ENCODE measurements at places on chromosomes 4 and X.

- no peak overlapping the region for H3K27ac ChIP-seq
- H3K36me3 ChIP-seq: no peaks in the 10 kb centered on the region
- DNase-seq: no peak
Observed at GRCh38 chr4:121189326-121190215, 25.4 kb upstream of the TNIP3 start.

DNA sequence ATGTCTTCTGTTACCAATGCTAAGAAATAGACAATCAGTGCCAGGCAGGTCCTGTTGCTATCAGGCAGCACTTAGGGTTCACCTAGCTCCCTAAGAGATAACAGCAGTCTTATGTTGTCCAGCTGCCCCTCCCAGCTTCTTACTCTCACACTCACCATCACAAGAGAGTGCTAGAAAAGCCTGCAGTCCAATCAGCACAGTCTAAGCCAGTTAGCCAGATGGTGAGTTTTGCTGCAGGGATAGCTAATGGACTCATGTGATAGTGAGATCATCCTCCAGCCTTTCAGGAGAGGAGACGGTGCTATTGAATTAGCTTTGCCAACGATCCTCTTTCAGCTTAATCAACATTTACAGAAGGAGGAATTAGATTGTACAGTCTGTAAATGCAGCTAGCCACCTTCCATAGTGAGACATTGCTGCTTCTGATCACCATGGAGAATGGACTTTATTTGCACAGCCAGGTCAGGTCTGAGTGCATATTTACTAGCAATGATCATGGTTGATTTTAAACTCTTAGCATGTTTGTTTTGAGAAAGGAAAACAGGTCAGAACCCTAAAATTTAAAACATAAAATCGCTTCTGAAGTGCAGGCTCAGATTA is 438.3 kb downstream of the CENPC start:
- DNase-seq: no peak
- H3K27me3 ChIP-seq: no peaks in the 10 kb centered on the region
- H3K4me1 ChIP-seq: no peaks in the 10 kb centered on the region
- no peak overlapping the region for H3K4me3 ChIP-seq

GRCh38 chr4:41432881-41433280 is 105.1 kb upstream of the LIMCH1 start:
- no peak overlapping the region for H3K4me3 ChIP-seq
- H3K27ac ChIP-seq: peak overlapping the region; percentile 74
- no peaks in the 10 kb centered on the region for H3K27me3 ChIP-seq

DNA sequence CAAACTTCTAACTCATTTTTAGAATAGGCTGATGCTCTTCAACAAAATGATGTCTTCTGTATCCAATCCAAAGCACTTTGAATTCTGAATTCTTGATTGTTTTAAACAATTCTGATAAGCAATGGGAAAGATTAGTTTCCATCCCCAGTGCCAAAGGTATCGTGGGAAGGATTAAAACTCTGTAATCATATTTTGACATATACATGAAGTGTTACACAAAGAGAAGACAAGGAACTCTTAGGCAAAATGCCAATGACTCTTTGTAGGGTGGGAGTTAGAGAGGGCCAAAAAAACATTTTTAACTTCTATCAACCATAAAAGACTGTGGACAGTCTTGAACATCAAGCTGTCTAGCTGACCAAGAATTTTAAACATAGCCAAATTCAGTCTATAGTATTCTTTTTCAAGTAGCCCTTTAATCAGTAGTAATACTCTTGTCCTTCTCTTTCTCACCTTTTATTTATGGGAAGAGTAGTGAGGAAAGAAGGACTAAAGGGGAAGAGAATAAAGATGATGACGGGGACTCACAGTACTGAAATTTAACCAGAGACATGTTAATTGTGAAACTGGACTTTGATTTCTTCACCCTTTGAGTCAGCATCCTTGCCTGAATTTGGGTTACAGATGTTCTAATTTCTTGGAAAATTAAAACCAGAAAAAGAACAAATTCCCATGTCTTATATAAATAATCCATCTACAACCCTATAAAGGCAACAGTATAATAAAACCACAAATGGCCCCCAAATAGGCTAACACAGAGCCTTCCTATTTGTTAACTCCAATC is 51.8 kb upstream of the VEGFD start:
- H3K4me1 ChIP-seq: no peaks in the 10 kb centered on the region
- H3K27ac ChIP-seq: no peak overlapping the region
- no peak for DNase-seq
- no peaks in the 10 kb centered on the region for H3K36me3 ChIP-seq
- H3K4me3 ChIP-seq: no peak overlapping the region

DNA sequence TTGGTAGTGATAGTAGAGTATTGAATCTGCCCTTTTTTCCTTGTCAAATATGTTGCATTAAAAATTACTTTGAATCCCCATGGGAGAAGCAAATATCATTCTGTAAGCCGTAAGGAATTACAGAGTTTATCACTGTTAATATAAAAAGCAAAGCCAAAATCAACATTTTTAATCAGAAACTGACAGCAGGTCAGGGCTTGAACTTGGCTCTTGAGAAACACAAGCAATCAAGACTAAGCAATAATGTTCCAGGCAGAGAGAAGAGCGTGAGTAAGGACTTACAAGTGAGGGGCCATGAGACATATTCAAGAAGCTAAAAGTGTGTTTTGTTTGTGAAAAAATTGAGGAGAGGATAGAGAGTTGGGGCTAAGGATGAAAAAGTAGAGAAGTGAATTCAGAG is 68.2 kb downstream of the ARHGAP6 start:
- H3K36me3 ChIP-seq: no peaks in the 10 kb centered on the region
- H3K4me1 ChIP-seq: no peaks in the 10 kb centered on the region
- no peak overlapping the region for H3K4me3 ChIP-seq
- DNase-seq: no peak
- H3K27ac ChIP-seq: no peak overlapping the region

DNA sequence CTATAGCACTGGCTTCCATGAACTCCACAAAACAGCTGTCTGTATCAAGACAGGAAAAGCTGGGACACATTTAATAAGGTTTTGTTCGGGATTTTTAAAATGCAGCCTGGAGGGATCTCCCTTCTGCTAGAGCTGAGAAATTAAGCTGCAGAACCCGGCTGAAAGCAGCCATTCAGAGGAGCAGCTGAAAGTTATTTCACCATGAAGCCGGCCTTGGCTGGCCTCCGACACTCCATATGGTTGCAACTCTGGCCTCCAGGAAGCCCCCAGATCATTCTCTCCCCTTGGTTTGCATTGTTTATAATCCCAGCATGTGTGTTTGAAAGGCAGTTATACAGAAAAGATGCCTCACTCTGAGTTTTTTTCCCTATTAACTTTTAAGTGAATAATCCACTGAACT is 239.4 kb downstream of the SPATA18 start:
- H3K4me3 ChIP-seq: no peak overlapping the region
- H3K4me1 ChIP-seq: no peaks in the 10 kb centered on the region
- H3K27ac ChIP-seq: no peak overlapping the region
- H3K27me3 ChIP-seq: no peaks in the 10 kb centered on the region
- DNase-seq: no peak
- H3K36me3 ChIP-seq: no peaks in the 10 kb centered on the region

DNA sequence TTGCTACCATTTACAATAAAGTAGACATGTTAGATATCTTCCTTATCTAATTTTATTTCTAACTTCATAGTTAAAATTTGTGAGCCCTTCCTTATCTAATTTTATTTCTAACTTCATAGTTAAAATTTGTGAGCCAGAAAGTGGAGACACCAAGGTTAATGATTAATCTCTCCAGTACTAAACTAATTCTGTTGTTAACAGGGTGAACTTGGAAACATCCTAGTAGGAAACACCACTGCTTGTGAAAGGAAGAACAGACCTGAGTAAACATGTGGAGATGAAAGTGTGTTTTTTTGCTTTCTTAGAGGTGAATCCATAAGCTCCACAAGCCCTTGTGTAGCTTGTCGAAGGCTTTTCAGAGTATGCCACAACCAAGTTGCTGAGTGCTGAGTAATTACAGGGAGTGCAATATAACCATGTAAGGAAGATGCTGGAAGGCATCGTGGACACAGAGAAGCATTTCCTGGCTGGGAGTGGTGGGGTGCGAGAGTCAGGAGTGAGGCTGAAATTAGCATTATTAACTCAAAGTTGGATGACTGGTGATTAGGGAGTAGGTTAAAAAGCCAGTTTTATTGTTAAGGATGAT is 118.6 kb upstream of the NEIL3 start:
- H3K27ac ChIP-seq: no peak overlapping the region
- H3K36me3 ChIP-seq: no peaks in the 10 kb centered on the region
- H3K4me1 ChIP-seq: no peaks in the 10 kb centered on the region
- H3K27me3 ChIP-seq: no peaks in the 10 kb centered on the region
- no peak for DNase-seq
- no peak overlapping the region for H3K4me3 ChIP-seq

DNA sequence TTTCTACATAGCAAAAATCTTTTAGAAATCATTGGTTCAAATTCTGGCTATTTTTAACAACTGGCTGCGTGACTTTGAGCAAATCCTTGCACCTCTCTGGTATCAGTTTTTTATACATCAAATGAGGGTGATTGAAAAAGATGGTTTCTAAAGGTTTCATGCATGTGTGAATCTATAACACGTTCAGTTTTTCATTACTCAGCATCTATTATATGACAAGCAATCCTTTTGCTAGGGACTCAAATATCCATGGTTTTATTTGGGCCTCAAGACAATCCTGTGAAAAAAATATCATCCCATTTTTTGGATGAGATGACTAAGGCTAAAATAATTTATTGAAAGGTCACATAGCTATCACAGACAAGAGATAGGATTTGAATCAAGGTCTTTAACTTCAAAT is 884 bp downstream of the HEPH start:
- H3K4me1 ChIP-seq: no peaks in the 10 kb centered on the region
- H3K27me3 ChIP-seq: no peaks in the 10 kb centered on the region
- peak overlapping the region; percentile 35 for H3K4me3 ChIP-seq

DNA sequence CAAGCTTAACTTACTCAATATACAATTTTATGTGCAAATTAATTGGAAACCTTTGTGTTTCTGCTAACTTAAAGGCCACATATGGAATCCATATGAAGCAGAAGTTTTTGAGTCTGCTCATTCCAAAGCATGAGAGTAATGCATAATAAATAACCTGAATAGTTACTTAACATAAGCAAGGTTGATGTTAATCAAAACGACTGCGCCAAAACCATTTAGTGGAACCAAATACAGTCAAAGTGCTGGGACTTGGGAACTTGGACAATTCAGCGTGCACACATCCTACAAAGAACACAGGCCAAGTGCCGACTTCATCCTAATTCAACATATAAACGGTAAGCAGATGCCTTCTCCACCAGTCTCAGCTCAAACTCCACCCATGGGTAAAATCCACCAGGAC is 17.0 kb downstream of the TSPAN5 start:
- no peak overlapping the region for H3K27ac ChIP-seq
- peaks cover 11% of the 10 kb centered on the region for H3K4me1 ChIP-seq
- H3K4me3 ChIP-seq: no peak overlapping the region
- no peak for DNase-seq
- H3K27me3 ChIP-seq: no peaks in the 10 kb centered on the region
- H3K36me3 ChIP-seq: no peaks in the 10 kb centered on the region

GRCh38 chrX:136863826-136864225 is 16.7 kb downstream of the RBMX start:
- H3K4me3 ChIP-seq: no peak overlapping the region
- no peaks in the 10 kb centered on the region for H3K4me1 ChIP-seq
- H3K36me3 ChIP-seq: no peaks in the 10 kb centered on the region
- H3K27ac ChIP-seq: no peak overlapping the region
- no peak for DNase-seq

DNA sequence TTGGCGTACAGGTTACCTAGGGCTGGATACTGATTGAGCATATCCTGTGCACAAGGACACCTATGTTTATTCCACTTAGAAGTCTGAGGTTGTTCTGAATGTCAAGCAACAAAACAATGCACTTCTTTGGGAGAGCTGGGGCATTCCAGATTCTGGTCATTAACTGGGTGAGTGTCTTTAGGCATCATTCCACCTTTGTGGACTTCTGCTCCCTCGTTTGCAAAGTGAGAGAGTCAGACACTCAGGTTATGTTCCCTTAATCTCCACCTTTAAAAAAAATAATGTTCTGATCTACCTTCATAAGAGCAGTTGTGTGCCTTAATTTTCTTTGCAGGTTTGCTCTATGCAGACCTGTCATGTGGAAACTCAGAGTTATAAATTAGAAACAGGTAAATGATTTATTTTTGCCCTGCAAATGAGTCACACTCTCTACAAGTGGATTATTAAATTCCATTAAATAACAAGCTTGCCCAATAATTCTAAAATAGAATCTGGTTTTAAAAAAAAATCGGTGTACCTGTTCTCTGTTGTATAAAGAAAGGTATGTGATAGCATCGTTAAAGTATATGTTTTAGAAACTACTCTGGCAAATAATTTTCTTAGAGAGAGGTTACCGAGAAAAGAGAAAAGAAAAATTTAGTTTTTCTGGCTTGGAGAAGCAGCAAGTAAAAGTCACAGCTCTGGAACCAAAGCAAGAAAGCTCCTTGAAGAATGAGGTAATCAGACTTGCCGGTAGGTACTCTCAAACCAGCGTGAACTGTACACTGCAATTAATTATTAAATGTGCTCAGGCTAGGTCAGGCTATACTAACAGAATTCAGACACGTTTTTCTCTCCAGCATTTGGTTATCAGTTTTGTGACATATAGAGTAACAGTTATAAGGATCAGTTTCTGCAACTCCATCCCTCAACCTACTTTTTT is 93.2 kb downstream of the SORBS2 start:
- H3K4me1 ChIP-seq: peaks cover 40% of the 10 kb centered on the region
- DNase-seq: no peak
- H3K27me3 ChIP-seq: no peaks in the 10 kb centered on the region
- H3K27ac ChIP-seq: peak overlapping the region; percentile 27
- no peaks in the 10 kb centered on the region for H3K36me3 ChIP-seq
- H3K4me3 ChIP-seq: no peak overlapping the region

DNA sequence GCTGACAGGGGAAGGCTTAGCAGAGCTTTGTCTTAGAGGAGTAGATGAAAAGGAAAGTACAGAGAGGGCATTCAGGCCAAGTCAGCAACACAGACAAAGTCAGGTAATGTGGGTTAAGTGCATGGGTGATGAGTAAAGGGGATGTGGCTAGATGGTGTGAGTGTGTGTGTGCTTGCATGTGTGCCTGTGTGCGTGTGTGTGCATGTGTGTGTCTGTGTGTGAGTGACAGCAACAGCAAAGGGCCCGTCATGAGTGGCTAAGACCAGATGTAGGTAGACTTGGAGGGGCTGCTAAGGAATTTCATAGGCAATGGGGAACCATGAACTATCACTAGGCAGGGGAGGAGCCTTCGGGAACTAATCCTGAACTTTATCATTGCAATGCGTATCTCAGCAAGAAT is 2.2 kb upstream of the GPR78 start:
- peaks cover 11% of the 10 kb centered on the region for H3K4me1 ChIP-seq
- H3K27ac ChIP-seq: no peak overlapping the region
- H3K36me3 ChIP-seq: no peaks in the 10 kb centered on the region

GRCh38 chrX:151830911-151831310 is 81.8 kb upstream of the MAGEA4 start:
- no peak overlapping the region for H3K4me3 ChIP-seq
- no peak overlapping the region for H3K27ac ChIP-seq
- no peaks in the 10 kb centered on the region for H3K36me3 ChIP-seq
- no peaks in the 10 kb centered on the region for H3K4me1 ChIP-seq
- DNase-seq: no peak
- no peaks in the 10 kb centered on the region for H3K27me3 ChIP-seq

Data from upper lobe of left lung (tissue), 6 donors.